Gastrocnemius medialis (tissue), 4 donors: ENCODE measurements at places on chromosomes 16 and 17. TPM values are rescaled to one million over a fixed set of nuclear protein-coding genes. Genes with fewer than 3 reads are reported as not detected.

- no peak for DNase-seq
These were observed 189.0 kb upstream of the PIRT start for GRCh38 chr17:11026903-11027302.

Gene C1QBP
- total RNA-seq, result 200 TPM

Gene PYY
- not detected for total RNA-seq

DNA sequence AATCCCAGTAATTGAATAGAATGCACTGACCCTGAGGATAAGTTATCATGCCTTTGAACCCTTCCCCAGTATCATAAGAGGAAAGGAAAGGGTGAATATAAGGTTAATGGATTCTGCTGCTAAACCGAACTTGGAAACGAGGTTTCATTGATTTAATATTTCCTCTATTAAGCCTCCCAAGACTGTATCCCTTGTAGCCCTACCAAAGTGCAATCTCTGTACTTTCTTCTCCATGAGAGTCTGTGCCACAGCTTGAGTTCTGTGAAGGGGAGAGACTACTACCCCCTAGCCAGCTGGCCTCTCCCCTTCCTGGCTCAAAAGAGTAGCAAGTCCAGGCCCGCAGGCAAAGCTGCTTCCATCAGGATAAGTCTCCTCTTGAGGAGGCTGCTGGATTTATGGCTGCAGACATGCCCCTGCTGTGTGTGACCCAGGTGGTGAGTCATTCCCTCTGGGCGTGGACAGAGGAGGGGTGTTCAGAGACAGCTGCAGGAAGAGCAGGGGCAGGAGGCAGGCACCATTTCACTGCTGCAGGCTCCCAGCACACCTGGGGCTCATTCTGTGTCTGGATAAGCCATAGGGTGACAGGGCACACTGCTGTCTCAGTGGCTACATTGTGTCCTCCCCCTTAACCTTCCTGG is 58.4 kb downstream of the TOM1L2 start:
- DNase-seq, result peak; percentile 83

DNA sequence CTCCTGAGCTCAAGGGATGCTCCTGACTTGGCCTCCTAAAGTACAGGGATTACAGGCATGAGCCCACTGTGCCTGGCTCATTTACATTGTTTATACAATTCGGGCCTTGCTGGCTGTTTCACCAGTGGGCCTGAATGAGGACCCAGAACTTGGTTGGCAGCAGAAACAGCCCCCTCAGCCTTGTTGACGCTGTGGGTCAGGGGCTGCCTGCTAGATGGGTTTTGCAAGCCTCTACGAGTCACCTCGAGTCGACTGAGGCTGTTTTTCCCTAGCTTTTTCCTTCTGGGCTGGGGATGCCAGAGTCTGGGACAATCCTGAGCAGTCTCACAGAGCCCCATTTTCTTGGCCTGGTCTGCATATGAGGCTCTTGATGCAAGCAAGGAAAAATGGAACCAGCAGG is 16.1 kb downstream of the PPL start:
- DNase-seq, result no peak

Gene GRB7
- not detected for total RNA-seq

DNA sequence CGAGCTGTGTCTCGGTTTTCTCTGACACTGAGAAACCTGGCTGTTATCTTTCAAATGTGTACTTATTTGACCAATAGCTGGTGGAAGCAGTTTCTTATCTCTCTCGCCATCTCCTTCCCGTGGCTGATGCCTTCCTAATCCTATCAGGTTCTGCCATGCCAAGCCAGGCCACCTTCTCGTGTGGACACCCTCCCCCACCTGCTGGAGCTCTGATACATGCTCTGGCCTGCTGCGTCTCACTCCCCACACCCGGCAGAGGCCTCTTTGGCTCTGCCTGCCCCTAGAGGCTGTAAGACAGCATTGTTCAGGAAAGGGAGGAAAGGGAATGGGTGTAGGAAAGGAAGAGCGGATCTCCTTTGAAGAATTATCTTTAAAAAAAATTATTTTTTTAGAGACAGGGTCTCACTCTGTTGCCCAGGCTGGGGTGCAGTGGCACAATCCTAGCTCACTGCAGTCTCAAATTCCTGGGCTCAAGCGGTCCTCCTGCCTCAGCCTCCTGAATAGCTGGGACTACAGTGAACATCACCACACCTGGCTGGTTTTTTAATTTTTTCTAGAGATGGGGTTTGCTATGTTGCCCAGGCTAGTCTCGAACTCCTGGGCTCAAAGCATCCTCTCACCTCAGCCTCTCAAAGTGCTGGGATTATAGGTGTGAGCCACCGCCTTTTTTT is 7.5 kb upstream of the ARMC5 start:
- no peak for DNase-seq

- DNase-seq, result no peak
These were observed 64.2 kb downstream of the PITPNC1 start for GRCh38 chr17:67441052-67441895.
